Frontal cortex (tissue), 4 donors: ENCODE measurements at places on chromosomes 6 and 20. TPM values are rescaled to one million over a fixed set of nuclear protein-coding genes. Genes with fewer than 3 reads are reported as not detected.

DNA sequence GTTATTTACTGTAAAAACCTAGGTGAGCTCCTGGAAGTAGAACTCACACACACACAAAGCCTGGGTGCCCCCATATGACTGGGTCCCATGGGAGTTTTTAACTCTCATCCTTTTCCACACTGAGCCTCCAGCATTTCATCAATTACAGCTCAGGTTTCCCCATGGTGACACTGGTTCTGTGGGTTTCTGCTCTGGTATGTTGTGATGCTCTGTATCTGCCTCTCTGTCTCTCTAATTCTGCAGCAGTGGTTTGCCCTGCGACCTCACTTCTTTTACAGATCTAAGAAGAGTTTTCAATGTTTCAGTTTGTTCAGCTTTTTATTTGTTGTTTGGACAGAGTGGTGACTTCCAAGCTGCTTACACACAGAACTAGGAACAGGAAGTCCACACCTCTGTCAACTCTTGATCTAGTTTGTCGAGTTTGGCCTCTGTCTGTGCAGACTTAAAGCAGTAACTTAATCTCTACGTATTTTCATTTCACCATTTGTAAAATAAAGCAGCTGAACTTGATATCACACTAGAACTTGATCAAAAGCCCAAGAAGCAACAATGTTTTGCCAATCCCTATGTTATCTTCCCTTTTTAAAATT lies 554.3 kb downstream of the EPHA7 start:
- no peak for DNase-seq

- no peak for DNase-seq
Measured at GRCh38 chr20:47181056-47181862, 175.2 kb downstream of the ZMYND8 start.

DNA sequence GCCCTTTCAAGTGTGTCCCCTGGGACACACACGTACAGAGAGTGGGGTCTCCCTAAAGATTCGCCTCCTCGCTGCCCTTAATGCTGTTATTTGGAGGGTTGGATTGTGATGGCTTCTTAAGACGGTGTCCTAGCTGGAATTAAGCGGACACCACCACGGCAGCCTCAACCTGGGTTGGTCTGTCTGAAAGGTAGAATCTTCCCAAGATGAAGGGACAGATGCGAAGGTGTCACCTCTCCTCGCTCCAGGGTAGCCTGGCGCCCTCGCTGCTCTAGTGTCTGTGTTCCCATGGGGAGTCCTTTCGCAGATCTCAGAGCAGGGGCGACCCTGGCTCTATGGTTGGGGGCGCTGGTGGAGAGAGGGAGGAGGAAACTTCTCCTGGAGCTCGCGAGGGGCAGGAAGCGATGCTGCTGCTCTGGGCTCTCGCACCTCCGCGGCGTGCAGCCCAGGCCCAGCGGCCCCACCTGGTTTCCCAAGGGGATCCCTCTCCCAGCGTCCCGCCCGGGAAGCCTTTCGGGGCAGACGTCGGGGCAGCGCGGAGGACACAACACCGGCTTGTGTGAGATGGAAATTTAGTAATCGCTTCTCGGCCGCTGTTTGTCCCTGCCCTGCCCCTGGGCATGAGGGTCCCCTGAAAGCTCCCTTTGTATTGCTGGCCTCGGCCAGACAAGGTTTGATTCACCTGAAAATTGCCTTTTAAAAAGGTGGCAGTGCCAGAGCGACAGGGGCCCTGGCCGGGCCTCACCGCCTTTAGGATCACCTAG lies 1.7 kb downstream of the RSPO3 start:
- no peak for DNase-seq

CCM2L gene
- 2.9 TPM for total RNA-seq

DDR1 gene
- 106 TPM for total RNA-seq
